ENCODE measurements at places on chromosomes 2 and 18.

DNA sequence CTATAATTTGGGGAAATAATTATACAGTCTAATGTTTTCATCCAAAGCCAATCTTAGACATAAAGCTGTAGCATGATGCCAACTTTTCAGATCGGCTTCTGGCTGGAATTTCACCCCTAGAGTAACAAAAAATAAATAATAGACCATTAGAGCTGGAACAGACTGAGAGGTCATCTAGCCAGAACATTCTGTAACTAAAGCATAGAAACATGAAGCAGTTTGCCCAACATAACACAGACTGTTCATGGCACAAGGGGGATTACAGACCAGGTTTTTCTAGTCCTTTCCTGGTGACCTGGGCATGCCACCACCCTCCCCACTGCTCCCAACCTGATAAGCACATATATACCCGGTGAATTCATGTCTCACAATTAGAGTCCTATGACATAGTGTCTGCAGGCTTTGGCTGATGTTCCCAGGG, 116.4 kb upstream of the PPP1CB start:
- DNase-seq: no peak

- no peak for DNase-seq
These were observed 62.4 kb upstream of the MMADHC start for GRCh38 chr2:149650006-149650405.

DNA sequence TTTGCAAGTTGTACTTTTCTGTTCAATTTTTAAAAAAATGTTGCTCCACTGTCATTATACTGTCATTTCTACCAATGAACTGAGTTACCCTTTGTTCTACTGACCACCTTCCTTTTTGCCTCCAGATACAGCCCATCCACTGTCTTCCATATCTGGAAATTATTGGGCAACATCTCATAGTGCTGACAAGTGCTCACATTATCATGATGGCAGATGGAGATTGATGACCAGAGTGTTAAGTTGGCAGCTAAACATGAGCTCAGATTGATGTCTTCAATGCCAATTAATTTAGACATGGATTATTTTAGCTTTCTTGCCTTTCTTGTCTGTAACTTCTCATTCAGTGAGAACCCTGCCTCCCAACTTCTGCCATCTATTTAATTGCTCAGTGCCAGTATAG, 76.6 kb downstream of the KIAA1328 start:
- DNase-seq: no peak

DNA sequence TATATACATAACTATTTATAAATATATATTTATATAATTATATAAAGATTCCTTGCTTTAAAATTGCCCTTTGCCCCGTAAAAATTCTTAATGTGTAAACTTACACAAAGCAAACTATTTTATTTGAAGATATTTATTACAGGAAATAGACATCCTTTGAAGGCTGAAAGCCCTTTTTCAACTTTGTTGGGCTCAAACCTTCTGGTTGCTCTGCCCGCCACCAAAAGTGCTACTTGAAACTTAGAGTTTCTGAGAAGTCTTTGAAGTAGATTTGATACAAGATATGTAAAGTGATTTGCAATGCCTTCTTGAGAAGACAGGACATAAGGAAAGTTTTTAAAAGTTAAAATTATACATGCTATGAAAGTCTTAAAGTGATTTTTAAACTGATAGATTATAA, 36.6 kb upstream of the METAP1D start:
- no peak for DNase-seq

DNA sequence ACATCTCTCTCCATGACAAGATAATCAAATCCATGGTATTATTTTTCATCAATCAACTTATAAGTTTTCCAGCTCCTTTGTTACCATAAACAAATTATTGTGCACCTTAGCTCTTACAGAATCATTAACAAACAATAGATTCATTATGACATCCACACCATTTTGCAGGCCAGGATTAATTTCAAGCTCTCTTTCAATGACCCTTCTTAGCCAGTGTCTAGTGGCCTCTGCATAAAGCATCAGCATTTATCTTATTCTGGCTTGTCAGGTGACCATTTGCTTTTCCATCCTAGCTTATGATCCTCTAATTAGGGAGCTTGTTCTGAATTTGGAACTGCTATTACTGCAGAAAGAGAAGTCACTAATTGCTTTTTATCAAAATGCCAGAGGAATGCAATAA, 806.2 kb upstream of the CHAC2 start:
- no peak for DNase-seq

DNA sequence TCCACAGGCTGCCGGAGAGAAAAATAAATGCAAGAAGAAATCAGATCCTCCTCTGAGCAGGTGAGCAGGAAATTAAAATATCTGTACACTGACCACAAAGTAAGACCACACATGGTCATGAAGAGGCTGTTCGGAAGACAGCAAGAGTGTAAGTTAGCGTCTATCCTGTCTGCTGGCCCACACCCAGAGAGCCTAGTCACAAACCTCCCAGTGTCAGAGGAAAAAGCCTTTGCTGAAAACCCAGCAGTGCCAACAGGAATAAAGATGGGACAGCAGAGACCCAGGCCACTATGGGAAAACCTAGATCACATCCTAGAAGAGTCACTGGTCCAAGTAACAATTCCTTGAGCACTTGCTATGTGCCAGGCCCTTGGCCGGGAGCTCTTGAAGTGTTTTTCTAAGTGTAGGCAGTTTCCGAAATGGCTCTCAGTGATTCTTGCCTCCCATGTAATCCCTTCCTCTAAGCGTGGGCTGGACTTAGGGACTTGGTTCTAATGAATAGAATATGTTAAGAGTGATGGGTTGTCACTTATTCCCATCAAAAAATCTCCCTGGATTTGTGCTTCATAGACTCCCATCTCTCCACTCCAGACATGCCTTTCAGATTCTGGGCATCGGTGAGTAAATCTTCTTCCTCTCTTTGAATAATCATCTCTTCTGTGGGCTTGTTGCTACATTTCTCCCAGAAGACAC, 110.9 kb upstream of the PKDCC start:
- no peak for DNase-seq

All from fibroblast of skin of scalp (primary cell).